ENCODE measurements at places on chromosomes 2 and 18.

DNA sequence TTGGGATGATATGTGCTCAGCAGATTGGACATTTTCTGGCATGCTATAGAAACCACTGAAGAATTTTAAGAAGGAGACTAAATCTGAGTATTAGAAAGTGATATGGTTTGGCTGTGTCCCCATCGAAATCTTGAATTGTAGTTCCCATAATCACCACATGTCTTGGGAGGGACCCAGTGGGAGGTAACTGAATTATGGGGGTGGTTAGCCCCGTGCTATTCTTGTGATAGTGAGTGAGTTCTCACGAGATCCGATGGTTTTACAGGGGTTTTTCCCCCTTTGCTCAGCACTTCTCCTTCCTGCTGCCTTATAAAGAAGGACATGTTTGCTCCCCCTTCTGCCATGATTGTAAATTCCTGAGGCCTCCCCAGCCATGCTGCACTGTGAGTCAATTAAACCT lies 535.9 kb upstream of the VRK2 start:
- no peak for DNase-seq

DNA sequence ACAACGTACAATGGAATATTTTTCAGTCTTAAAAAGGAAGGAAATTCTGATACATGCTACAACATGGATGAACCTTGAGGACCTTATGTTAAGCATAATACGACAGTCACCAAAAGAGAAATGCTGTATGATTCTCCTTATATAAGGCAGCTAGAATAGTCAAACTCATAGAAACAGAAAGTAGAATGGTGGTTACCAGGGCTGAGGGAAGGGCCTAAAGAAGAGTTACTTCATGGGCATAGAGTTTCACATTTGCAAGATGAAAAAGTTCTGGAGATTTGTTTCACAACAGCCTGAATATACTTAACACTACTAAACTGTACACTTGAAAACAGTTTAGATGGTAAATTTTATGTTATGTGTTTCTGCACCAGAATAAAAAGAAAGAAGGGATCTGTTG lies 113.3 kb downstream of the GALNT1 start:
- DNase-seq = no peak

- DNase-seq = no peak
Measured at GRCh38 chr2:173961346-173961705, 3.8 kb downstream of the SP3 start.

DNA sequence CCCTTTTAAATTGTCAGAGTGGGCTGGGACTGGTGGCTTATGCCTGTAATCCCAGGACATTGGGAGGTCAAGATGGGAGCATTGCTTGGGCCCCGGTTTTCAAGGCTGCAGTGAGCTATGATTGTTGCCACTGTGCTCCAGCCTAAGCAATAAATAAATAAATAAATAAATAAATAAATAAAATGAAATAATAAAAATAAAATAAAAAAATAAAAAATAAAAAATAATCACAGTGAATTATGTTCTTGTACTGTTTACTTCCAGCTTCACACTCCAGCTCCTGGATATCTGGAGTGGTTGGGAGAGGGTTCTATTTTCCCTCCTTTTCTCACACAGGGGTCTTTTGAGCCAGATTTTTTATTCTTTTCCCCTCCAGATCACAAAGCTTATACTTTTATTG lies 26.2 kb upstream of the PNPT1 start:
- no peak for DNase-seq

GRCh38 chr18:55096263-55096951 lies 137.1 kb upstream of the CCDC68 start:
- peak; percentile 58 for DNase-seq

- DNase-seq = no peak
Measured at GRCh38 chr2:117994729-117995128, 19.1 kb downstream of the CCDC93 start.

GRCh38 chr18:13054336-13054735 lies 63.2 kb downstream of the CEP192 start:
- no peak for DNase-seq

DNA sequence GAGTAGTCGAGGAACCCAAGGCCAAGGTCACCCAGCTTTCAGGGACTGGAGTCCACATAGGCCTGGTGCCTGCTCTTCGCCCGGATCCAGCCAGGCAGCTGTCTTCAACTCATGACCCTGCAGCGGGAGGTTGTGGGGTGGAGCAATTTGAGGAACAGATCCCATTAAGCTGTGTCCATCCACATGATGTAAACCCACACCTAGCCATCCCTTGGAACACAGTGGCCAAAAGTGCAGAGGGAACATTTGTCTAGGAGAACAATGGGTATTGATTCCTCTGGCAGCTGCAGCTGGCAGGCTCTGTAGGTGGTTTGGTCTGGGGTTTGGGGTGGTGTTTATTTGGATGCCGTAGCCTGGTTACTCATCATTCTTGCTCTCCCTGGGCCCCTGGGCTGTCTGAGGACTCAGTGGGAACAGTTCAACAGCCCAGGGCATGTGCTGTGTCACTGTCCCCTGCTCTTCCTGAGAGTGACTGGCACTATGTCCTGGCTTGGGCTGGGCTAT lies 99.4 kb downstream of the TFCP2L1 start:
- DNase-seq = no peak

DNA sequence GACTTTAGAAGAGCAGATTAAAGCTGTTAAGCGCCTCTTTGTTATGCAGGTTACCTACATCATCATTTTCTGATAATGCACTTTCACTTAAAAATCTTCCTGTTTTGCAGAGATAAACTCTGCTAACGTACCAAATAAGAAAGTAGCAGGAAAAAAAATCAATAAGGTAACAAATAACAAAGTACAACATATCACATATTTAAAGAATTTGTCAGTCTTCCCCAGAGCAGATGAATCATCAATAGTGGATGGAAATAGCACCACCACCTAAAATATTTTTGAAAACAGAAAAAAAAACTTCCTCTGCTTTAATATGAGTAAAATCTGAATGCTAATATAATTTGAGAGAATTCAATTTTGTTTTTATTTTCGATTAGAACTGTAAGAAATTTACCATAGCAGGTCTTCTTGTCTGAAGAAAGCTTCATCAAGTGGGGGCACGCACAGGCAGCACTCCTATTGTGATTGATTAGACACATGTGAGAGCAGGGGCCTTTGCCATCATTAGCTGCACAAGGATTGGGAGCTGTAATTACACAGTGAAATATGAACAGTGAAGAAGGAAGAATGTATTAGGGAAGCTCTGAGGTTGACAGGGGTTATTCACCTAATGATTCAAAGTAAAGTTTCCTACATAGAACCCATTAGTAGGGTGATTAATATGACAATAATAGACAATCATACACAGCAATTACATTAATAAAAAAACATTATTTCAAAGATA lies 1279.4 kb downstream of the LRP1B start:
- no peak for DNase-seq

Measured in stromal cell of bone marrow (primary cell).